ENCODE measurements at places on chromosomes 12 and 14.

GRCh38 chr12:106378788-106379187, 21.2 kb downstream of the POLR3B start:
- no peak for DNase-seq

DNA sequence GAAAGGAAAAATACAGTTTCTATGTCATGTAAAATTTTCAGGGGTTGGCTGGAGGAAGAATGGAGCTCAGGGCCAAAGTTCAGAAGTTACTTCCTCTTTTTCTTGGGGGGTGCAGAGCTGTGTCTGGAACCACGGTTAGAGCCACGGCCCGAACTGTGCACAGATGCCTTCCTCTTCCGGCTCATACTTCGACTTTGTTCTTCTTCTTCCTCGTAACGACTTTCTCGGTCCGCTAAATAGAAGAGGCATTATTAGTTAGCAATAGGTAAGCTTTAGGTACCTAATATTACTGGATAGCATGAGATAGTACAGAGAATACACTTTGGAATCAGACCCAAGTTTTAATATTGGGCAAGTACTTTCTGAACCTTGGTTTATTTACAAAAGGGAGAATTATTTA, 31.2 kb downstream of the SUPT16H start:
- no peak for DNase-seq

DNA sequence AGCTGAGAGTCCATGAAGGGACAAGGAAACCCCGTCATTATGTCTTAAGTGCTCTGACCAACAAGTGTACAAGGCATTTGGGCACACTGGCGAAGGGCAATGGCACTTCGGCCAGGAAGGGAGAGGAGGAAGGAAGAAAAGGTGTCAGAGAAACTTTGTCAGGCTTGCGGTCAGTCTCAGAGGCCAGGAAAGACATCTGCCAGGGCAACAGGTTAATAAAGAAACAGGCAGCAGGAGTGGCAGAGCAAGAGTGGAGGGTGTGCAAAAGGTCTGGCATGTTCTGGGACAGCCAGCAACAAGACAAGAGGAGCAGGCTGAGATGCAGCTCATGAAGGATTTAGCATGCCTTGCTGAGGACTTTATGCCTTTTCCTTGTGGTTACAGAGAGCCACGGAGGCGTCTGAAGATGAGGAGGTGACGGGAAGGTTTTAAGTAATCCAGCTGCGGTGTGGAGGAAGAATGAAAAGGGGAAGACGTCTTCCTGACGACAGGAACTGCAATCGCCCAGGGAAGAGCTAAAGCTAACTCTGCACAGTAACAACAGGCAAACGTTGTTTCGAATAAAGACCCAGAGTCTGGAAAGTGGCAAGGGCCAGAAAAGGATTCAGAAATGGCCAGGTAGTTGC, 13.1 kb downstream of the APPL2 start:
- DNase-seq = no peak

DNA sequence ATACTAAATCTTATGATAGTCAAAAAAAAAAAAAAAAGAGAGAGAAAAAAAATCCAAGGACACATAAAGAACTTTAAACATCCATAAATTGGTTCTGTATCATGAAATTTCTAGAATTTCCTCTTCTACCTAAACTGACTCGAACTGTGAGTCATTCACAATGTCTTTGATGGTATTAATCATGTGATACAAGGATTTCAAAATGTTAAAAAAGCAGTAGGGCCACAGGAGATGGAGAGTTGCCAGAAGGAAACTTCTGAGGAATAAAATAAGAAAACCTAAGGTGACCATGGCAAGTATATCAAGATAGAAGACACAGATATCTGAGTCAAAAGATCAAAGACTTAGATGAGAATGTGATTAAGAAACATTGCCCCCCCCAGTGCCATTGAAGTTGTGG, 1320.9 kb upstream of the FLRT2 start:
- no peak for DNase-seq

GRCh38 chr14:22607291-22607690, 9.2 kb downstream of the ABHD4 start:
- DNase-seq = no peak

- DNase-seq = no peak
These were observed 6.2 kb downstream of the TNFAIP2 start for GRCh38 chr14:103129301-103130016.

- no peak for DNase-seq
These were observed 2.6 kb upstream of the WNT10B start for GRCh38 chr12:48973941-48974673.

DNA sequence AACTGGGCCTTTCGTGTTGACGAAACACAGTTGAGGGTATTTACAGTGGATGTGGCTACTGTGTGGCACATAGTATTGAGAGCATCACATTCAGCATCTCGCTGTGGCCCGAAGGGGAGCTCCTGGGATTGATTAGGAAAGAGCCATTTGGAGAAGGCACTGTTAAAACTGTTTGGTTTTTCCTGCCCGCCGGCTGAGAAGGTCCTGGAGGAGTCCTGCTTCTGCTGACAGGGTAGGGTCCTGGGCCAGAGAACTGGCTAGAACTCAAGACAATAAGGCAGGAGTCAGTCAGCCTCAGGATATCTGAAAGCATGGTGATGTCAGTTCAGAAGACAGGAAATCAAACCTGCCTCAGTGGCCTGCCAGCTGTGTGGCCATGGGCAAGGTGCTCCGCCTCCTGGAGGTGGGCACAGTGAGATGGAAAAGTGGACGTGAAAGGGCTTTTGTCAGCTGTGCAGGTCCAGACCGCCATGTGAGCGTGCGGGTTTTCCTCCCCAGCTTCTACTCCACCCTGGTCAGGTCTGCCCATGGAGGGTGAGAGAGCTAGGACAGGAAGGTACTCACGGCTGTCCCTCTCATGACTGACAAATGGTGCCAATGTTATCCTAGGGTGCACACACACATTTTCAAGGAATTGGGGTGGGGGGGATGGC, 92.3 kb downstream of the NTF3 start:
- no peak for DNase-seq

DNA sequence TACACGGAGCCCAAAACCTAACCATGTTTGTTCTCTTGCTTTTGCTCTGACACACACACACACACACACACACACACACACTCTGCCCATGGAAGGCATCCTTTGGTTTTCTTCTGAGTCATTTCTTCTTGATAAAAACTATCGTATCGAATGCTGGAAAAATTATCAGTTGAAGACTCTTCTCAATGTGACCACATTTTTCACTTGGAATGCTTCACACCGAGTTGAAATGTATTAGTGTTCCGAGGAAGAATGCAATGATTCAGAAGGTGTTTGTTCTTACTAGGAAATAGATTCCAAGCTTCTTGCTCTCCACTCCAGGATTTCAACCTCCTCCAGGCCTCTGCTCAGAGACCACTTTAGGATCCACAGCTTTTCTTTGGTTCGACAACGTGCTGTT, 226.3 kb downstream of the MON2 start:
- no peak for DNase-seq

GRCh38 chr12:111443586-111443985, 37.9 kb downstream of the SH2B3 start:
- no peak for DNase-seq

DNA sequence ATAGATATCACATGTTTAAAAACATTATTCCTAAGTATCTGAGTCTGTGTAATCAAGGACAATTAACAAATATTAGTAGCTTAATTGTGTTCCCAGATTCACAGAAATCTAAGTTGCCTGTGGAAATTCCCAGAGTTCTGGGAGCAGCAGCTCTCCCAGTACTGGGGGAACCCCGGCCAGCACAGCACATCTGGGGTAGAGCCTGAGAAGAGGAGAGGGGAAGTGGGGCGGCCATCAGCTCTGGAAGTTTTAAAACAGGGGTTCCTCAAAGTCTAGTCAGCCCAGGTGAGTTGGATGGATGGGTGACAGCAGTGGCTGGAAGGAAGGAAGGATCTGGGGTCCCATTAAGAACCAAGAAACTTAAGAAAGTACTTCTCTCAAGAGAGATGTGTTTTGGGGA, 24.6 kb downstream of the PRICKLE1 start:
- DNase-seq = no peak

- DNase-seq = no peak
These were observed 60.2 kb downstream of the MDM2 start for GRCh38 chr12:68868043-68868790.

GRCh38 chr14:64649383-64649998, 54.7 kb upstream of the PLEKHG3 start:
- no peak for DNase-seq

DNA sequence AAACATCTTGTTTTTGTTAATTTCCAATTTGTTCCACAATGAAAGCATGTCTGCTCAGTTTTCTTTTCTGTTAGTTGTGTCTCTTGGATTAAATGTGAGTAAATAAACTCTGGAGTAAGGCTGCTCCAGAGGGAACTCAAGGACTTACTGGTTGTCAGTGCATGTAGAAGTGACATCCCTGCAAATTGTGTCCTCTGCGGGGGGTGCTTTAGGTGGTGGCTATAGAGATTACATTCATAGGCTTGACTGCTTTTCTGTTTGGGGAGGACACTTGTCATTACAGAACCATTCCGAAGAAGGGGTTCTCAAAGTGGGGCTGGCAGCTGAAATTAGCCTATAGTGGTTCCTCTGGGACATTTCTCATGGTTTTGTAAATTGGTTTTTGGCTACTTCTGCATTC, 8.8 kb downstream of the TMTC2 start:
- DNase-seq = no peak

DNA sequence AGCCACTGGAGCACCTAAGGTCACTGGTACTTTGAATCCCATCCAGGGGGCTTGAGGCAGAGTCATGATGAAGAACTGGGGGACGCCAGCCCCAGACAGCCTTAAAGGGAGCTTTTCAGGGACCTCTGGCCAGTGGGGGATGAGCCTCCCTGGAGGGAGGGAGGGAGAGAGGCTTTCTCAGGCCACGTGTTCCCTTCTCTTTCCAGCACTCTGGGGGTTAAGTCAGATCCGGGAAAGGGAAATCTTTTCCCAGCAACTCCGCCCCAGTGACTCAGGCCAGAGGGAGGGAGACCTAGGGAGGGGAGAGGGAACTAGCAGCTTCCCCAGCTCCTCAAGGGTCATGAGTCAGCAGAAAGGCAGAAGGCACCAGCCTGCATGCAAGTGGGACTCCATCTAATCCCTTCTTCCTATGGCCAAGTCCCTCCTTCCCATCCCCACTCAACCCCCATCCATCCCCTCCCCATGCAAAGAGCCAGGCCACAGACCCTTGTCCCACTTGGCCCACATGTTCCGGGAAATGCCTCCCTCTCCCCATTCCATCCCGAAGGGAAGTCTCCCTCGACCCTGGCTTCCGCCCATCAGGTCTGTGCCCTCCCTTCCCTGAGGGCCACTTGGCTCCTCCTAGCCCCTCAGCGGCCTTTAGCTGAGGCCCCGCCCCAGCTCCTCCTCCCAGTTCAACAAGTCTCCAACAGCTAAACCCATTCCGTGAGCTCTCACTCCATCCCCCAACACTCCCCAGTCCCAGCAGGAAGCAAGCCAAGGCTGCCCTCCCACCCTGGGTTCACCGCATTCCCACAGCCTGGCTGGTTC, 5.6 kb downstream of the TNFRSF1A start:
- DNase-seq = no peak

- no peak for DNase-seq
These were observed 36.5 kb upstream of the DYNC1H1 start for GRCh38 chr14:101927859-101928258.

DNA sequence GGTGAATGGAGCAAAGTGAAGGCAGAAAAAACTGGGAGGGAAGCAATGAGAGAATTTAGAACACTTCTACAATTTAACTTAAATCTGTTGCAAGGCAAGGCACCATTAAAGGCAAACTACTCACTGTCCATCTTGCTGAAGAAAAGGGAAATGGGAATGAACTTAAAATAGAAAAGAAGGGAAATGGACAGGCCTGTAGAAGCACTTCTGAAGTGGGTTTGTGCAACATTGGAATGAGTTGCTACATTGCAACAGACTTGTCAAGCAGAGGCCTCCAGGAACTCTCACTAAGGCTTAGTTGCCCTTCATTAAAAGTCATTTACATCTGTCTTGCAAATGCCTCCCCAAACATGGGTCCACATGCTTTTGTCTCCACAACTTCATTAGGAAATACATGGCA, 13.7 kb upstream of the OR10AD1 start:
- no peak for DNase-seq

DNA sequence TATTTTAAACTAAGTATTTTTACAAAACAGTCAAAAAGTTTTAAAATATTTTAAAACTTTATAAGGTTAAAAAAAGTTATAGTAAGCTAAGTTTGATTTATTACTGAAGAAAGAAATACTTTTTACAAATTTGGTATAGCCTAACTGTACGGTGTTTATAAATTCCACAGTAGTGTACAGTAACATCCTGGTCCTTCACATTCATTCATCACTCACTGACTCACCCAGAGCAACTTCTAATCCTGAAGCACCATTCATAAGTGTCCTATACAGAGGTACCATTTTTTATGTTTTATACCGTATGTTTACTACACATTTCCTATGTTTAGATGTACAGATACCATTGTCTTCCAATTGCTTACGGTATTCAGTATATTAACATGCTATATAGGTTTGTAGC, 170.0 kb downstream of the KLHL28 start:
- no peak for DNase-seq

GRCh38 chr14:98993818-98994217, 278.2 kb downstream of the BCL11B start:
- no peak for DNase-seq

- DNase-seq = no peak
These were observed 1.8 kb upstream of the SMARCD1 start for GRCh38 chr12:50083301-50083700.

DNA sequence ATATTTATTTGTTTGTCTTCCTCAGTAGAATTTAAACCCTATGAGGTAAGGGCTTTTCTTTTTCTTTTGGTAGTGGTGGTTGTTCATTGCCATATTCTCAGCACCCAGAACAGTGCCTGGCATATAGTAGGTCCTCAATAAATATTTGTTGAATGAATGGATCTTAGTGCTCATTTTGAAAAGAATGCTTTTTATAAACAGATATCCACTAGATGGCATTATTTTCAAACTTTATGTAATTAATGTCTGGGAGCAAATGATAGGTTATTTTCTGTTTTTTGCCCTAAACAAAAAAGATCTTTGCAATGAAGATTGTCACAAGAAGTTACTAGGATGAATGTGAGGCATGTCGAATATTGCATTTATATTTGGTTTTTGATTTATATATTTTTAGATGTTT, 64.1 kb downstream of the RAD51B start:
- DNase-seq = no peak

GRCh38 chr14:103427485-103428443, 42.5 kb downstream of the MARK3 start:
- DNase-seq = no peak

DNA sequence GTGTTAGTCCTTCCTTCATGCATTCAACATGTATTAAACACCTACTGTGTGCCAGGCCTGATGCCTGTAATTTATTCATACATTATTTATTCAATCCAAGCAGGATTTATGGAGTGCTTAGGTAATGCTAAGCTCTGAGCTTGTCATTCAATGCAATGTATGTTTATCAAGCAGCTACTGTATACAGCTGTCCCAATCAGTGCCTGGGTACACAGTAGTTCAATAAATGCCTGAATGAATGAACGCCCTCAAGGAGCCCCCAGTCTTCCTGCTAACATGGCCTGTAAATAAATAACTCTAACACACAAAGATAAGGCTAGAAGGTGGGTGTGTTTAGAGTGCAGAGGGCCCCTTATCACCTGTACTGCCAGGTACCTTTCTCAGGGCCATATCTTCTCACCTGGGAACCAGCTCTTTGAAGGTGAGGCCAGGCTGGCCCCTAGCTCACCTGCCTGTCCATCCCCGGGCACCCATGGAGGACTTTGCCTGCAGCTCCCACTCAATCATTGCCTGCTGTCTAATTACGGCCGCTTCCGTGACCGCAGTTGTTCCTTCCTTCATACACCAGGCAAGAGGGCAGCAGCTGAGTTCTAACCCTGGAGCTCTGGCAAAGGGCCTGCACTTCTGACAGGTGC, 20.0 kb upstream of the KDM2B start:
- DNase-seq = no peak
